Suppressor macrophage (primary cell): ENCODE measurements at places on chromosomes 7 and 10.

- DNase-seq = peak; percentile 51
These were observed 452 bp downstream of the SEMA3C start for GRCh38 chr7:80918399-80918798.

DNA sequence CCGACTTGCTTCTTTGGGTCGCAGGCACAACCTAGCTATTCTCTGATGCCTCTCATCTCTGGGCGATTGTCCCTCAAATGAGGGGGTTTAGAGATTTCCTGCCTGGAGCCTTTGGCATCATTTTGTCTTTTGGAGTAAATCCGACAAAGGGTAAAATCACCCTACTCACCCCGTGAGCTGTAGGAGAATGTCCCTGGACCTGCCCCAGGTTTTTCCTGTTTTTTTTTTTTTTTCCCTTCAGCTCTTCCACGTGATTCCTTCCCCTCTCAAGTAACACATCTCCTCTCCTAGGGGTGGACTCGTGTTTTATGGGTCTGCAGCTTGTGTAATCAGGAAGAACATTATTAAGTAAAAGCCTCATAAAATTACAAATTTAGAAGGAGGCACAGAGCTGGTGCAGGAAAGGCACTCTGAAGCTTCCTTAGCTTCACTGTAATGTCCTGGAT is 128.4 kb upstream of the ZNF746 start:
- DNase-seq = no peak

DNA sequence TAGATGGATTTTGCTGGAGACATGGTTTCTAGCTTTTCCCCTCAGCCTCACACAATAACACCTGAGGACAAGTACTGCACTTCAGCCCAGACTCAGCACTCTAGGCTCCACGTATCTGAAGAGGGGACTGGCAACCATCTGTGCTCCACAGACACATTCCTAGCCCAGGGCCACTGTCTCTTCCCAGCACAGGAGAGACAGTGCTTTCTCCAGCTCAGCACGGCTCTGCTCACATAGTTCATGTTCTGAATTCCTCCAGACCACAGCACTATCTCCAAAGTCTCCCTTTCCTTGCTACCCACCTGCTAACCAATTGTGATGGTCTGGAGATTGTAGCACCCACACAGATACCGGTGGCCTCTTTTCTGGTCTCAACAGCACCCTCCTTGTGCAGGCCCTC is 114.5 kb downstream of the HTR7 start:
- DNase-seq = no peak

- no peak for DNase-seq
These were observed 14.9 kb downstream of the AFAP1L2 start for GRCh38 chr10:114389426-114389825.

DNA sequence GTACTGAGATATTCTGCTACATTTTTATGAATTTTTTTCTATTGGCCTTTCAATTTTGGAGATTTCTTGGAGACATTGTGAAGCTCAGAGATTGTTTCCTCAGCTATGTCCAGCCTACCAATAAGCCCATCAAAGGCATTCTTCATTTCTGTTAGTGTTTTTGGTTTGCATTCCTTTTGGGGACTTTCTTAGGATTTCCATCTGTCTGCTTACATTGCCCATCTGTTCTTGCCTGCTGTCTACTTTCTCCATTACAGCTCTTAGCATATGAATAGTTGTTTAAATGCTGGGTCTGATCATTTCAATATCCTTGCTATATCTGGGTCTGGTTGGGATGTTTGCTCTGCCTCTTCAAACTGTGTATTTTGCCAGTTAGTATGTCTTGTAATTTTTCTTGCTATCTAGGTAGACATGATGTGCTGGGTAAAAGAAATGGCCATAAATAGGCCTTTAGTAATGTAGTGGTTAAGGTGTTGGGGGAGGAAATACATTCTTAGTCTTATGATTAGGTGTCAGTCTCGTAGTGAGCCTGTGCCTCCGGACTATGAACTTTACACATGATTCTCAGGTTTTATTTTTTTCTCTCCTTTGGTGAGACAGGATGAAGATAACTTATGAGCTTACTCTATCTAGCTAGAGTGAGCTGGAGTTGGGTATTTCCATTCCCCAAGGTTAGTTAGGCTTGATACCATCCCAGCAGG is 32.6 kb upstream of the NME8 start:
- no peak for DNase-seq

GRCh38 chr7:1287752-1288201 is 55.1 kb downstream of the UNCX start:
- no peak for DNase-seq

DNA sequence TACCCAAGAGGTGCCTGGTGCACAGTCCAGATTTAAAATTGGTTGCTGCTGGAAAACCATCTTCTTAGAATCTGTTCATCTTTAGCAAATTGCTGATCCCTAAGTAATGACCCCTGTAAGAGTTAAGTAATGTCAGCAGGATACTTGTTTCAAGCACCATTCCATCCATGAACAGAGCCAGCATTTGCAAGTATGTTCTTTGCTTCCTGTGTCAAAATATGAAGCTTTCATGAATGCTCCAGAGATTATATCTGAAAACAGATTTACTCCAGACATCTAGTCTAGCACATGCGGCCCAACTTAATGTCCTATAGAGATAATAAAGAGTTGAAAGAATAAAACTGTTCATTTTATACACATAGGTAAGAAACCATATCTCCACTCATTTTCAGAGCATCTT is 98.7 kb upstream of the ZNF438 start:
- DNase-seq = no peak

GRCh38 chr7:18020138-18020715 is 7.4 kb downstream of the PRPS1L1 start:
- peak; percentile 27 for DNase-seq

DNA sequence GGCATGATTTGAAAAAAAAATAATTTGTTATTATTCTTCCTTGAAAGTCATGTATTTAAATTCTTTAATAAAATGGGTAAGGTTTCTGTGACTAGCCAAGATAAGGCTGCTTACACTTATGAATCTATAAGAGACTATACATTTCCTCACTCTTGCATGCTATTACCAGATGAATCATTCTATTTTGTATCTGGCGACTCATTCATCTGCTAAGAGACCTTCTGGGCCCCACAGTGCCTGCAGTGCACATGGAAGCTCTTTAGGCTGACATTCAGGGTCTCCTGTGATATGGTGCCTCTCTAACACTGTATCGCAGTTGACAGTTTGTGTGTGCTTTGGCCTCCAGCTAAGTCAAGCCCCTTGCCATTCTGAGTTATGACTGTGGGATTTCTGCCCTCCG is 121.9 kb downstream of the NRG3 start:
- no peak for DNase-seq

DNA sequence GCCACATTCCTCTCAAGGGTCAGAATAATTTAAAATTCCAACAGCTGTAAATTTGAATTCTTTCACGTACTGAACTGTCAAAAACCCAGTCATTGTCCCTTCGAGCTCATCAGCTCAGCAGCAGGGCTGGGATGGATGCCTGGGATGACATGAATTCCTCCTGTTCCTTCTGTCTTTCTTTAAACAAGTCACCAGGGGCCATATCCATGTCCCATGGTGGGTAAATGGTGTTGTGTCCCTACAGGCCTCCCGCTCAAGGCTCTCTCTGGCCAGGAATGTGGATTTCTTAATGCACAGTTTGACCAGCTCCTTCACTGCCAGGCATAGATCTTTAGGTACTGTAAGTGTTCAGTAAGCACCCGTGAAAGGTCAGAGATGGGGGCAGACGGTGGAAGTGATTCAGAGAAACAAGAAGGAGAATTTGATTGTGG is 13.8 kb upstream of the TECPR1 start:
- no peak for DNase-seq

DNA sequence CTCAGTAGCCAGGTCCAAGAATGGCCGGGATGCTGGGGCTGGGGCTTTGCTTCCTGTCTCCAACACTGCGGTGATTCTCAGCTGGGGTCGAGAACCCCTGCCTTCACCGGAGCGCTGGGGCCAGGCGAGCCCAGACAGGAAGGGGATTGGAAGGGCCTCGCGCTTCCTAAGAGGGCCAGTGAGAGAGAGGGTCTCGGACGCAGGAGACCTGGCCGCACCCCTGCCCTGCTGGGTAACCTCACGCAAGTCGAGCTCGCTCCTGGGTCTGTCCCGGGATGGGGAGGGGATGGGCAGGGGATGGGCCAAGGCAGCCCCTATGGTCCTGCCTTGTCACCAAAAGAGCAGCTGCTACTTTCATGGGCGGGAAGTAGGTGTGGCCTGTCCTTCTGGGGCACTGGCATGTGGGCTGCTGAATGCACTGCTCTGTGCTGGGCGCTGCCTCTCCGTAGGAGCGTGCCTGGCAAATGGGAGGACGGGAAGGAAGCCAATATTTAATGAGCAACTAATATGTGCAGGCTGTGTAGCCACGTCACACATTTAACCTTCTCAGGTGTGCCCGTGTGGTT is 20.0 kb downstream of the KCNK18 start:
- peak; percentile 35 for DNase-seq

DNA sequence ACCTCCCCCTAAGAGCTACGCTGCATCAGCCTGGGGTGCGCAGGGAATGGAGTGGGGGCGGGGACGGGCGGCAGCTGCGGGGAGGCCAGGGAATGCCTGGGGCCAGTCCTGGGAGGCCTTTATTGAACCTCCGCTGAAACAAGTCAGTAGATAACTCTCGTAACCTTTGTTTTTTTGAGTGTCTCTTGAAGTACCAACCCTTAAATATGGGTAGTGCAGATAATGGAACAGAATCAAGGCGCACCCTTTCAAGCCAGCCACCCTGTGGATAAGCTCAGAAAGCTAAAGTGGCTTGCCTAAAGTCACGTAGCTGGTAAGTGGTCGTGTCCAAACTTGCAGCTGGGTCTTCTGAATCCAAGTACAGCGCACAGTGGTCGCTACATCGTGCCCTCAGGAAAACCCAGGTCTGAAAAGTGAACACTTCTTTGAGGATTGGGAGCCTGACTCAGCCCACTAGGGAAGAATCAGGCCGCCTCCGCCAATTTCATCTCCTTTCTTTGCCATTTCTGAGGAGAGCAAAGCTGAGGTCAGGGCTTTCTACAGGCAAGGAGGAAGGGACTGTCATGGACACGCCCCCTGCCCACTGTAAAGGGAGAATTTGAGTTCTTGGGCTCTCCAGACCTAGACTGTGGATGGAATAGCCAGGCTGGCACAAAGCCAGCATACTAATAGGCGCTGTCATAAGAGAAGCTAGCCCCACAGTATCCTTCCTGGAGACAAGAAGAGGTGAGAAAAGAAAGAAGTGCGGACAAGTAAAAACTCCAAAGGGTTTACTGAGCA is 3.2 kb upstream of the EGR2 start:
- DNase-seq = peak; percentile 38

DNA sequence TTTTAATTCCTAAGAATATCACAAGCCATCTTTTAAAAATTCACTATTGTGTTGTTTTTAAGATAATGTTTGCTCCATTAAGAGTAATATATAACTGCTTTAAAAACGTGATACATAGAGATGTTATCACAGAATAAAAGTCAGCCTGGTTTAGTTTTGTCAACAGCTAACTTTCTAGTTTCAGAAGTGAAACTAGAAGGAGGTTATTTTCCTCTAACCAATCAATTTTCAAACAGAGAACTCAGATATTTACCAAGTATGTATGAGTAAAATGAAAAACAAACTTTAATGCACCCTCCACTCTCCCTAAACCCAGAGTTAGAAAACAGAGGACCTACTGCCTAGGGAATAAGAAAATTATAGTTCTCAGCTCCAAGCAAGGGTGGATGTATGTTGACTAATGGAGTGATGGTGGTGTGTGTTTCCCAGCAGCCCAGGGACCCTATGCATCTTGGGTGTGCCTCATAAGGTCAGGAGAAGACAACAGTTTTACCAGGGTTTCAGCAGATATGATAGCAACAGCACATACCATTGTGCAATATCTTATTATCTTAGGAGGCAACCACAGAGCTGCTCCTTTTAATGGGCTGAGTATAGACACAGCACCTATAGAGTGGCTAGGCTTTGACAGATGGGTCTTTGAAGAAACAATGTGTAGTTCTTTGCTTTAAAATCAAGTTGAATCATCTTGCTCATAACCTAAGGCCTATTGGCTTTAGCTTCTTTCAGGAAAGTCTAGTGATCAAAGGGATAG is 58.4 kb downstream of the PTPRZ1 start:
- DNase-seq = no peak

GRCh38 chr7:80815733-80816132 is 103.1 kb downstream of the SEMA3C start:
- no peak for DNase-seq

- DNase-seq = no peak
These were observed 2.2 kb upstream of the PON3 start for GRCh38 chr7:95398155-95398940.

DNA sequence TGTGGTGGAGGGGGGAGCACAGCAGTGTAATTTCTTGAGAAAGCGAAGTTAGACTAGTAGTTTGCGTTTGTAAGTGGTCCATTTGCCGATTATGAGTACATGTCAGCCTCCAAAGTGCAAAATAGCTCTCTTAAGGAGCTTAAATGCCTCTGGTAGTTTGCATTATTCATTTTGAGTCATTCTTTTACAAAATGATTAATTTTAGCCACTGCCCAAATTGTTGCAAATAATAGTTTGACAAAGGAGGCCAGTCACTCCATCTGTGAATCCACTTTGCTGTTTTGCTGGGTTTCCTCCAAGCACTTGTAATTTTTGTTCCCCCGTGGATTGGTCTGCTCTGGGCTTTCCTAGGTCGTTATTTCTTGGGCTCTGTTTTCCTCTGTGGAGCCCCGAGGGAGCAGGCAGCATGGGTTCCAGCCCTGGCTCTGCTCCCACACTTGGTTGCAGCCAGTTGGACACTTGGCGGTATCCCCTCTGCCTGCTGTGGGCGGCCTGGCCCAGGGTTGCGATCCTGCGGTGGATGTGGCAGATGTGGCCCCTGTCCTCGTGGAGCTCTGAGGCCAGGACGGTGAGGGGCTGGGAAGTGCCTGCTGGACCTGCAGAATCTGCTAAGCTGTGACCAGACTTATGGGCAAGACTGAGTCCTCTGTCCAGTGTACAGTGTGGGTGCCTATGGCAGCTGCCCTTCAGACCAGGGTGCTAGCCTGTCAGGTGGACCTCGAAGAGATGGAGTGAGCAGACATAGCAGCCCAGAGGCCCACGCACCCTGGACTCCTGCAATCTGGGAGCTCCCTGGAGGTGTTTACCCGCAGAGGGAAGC is 129.1 kb upstream of the BTBD16 start:
- no peak for DNase-seq

- no peak for DNase-seq
These were observed 480 bp downstream of the MNX1 start for GRCh38 chr7:157009778-157010587.

DNA sequence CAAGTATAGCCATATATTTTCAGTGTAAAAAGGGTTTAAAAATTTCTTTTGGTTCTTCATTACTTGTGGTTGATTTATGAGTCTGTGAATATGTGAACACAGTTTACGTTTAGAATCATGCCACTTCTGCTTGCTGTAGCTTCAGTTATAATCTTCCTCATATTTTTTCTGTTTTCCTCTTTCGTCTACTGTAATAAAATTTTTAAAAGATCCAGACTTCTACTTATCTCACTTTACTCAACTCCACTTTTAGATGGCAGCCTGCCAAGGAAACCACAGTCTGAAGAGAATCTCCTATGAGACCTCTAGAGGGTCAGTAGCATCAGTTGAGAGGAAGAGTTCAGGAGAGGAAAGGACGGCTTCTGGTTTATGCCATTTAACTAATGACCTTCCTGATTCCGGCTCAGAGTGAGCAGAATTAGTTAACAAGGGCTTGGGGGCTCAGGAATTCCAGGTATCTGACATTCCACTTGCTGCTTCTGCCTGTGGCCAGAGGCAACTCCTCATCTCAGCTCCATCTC is 21.4 kb downstream of the CREB5 start:
- DNase-seq = peak; percentile 13
